ENCODE measurements at places on chromosomes 16 and 17.

DNA sequence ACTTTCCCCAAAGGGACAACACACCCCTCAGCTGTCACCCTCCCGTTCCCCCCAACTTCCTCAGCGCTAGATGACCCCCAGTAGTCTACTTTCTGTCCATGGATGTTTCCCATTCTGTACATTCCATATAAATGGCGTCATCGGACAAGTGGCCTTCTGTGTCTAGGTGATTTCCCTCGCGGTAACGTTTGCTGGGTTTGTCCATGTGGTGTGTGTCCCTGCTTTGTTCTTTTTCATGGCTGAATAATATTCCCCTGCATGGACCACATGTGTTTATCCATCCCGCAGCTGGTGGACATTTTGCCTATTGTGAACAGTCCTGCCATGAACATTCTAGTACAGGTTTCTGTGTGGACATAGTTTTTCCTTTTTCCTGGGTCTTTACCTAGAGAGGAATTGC lies 7.3 kb upstream of the TEDC2 start:
- DNase-seq: no peak

- no peak for DNase-seq
Measured at GRCh38 chr16:56877486-56878182, 12.6 kb downstream of the SLC12A3 start.

- no peak for DNase-seq
Measured at GRCh38 chr17:76820039-76820438, 48.2 kb upstream of the MGAT5B start.

- DNase-seq: no peak
Measured at GRCh38 chr17:77632619-77633018, 325.9 kb upstream of the TNRC6C start.

DNA sequence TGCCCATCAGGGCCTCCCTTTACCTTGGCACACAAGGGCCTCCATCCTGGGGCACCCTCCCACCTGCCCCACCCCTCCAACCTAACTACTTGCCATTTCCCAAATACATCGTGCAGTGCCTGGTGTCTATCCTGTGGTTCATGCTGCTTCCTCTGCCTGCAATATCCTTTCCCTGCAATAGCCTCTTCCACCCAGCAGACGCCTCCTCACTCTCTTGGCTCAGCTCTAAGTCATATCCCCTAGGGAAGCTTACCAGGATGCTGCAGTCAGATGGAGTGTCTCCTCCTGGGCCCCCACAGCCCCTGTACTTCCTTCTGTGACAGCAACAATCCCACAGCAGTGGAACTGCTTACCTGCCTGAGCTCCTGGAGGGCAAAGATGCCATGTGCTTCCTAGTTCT lies 36.7 kb downstream of the CCDC182 start:
- no peak for DNase-seq

- no peak for DNase-seq
Measured at GRCh38 chr16:72530434-72530833, 358.5 kb upstream of the PMFBP1 start.

- no peak for DNase-seq
Measured at GRCh38 chr17:16383216-16383615, 2.3 kb downstream of the UBB start.

DNA sequence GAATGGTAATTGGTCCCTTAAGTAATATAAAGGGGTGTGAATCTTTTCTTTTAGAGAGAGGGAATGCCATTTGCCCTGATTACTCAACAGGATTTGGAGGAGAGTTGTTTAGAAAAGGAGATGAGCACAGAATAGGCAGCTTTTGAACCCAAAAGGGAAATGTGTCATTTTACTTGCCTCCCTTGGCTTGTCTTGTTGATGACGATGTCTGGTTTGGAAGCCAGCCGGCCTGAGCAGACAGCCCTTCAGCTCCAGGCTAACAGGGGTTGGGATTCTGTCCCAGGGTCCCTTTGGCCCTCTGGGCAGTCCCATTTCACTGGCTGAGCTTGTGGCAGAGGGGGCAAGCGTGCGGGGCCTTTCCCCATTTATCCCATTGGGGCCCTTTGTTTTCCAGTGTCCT lies 22.3 kb upstream of the PRKAR1A start:
- DNase-seq: no peak

GRCh38 chr17:41781404-41782110 lies 5.0 kb downstream of the JUP start:
- DNase-seq: no peak

DNA sequence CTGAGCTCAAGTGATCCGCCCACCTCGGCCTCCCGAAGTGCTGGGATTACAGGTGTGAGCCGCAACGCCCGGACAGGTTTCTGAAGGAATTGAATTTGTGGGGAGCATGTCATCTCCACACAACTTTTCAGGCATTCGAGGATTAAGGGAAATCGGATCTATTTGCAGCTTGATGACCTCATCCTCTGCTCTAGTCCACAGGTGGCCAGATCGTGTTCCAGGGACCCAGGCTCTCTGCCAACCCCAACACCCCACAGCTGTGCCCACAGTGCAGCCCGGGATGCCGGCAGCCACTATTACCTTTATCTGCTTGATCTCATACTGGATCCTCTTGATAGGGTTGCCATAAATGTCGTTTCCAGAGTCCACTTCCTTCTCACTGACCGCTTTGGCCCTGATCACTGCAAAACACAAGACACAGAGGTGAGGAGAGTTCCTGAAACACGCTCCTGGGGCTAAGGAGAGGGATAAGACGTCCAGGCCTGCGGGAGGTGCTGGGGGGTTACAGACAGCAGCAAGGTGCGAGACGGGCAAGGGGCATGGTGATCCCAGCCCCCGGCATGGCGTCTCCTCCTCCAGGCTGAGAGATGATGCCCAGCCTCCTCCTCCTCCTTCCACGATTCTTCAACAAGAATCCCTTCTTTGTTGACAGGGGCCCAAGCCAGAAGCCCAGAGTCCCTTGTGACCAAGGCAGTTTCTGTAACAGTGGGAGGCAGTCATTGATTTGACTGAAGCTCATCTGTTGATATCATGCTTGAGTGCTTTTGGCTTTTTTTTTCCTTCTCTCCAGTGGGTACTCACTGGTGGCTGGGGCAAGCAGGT lies 29.3 kb downstream of the CEP295NL start:
- no peak for DNase-seq

DNA sequence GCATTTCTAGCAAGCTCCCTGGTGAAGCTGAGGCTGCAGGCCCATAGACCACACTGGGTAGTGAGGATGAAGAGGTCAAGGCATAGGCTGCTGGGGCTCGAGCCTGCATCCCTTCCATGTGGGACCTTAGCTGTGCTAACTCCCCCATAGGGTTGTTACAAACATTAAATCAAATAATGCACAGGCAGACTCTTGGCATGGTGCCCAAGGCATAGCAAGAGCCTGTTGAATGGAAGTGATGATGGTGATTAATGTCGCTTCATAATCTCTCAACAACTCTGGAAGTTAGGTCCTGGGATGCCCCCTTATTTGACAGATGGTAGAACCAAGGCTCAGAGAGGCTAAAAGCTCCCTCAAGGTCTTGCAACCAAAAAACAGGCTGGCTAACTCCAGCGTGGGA lies 283.9 kb upstream of the EEF2KMT start:
- DNase-seq: no peak

DNA sequence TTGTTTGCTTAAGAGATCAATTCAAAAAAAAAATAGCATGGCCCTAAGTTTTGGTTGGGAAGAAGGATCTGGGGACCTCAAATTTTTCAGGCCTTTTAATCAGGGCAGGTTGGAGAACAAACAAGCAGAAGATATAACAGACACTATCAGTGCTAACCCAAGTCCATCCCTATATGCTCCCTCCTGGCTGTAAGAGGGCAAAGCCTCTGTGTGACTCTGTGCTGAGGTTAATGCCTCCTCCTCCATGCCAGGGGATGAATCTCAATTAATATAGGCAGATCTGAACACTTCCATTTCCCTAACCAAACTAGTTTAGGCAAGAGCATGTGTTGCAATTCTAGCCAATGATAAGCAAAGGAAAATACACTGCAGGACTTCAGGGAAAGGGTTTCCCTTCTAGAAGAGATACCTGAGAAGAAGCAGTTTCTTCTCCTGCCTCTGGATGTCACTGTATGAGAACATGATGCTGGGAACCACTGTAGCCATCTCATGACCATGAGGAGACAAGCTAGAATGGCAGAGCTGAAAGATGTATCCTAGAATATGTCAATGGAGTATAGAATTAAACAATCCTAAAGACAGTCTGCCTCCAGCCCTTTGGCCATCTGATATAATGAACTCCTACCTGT lies 76.0 kb downstream of the CHD9NB start:
- DNase-seq: no peak

DNA sequence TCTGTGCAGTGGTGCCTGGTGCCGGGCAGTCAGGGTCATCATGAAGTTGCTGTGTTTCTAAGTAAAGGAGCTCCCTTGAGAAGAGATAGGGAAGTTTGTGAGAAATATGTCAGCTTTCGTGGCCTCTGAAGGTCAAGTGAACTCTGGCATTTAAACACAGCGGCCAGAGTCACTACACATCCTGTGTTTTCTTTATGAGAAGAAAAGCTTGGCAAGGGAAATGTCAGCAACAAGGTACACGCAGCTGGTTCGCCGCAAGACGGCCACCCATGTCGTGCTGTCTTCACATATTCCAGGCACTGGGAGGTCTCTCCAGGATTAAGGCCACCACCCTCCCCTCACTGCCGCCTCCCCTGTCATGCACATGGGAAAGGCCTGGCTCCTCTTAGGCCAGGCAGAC lies 33.2 kb upstream of the PEMT start:
- no peak for DNase-seq

- DNase-seq: no peak
Measured at GRCh38 chr17:16215965-16216316, 607 bp upstream of the NCOR1 start.

- DNase-seq: no peak
Measured at GRCh38 chr16:3754081-3754703, 36.9 kb upstream of the TRAP1 start.

DNA sequence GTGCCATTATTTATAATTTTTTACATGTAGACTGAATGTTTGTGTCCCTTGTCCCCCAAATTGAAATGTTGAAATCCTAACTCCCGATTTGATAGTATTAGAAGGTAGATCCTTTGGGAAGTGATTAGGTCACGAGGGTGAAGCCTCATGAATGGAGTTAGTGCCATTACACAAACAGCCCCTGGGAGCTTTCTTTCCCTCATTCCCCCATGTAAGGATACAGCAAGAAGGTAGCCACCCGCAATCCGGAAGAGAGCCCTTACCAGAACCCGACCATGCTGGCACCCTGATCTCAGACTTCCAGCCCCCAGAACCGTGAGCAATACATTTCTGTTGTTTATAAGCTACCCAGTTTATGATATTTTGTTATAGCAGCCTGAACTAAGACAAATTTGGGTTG lies 143.2 kb downstream of the NPIPB5 start:
- DNase-seq: no peak

- no peak for DNase-seq
Measured at GRCh38 chr16:77408607-77409006, 26.2 kb downstream of the ADAMTS18 start.

All from progenitor cell of endocrine pancreas (in vitro differentiated cells).